Nasal cavity respiratory epithelium epithelial cell of viscerocranial mucosa (primary cell): ENCODE measurements at places on chromosomes 11 and 22. TPM values are rescaled to one million over a fixed set of nuclear protein-coding genes. Genes with fewer than 3 reads are reported as not detected.

DKK3 gene
- total RNA-seq: 85.4 and 410 TPM in 2 replicates

CD3G gene
- not detected in 2 replicates for total RNA-seq

TRIM5 gene
- 31.1 and 36.0 TPM in 2 replicates for total RNA-seq

FADS1 gene
- total RNA-seq: 45.5 and 45.8 TPM in 2 replicates

SLC16A8 gene
- total RNA-seq: 0.07 and 0.34 TPM in 2 replicates

GLYATL2 gene
- under 0.01 and 0.07 TPM in 2 replicates for total RNA-seq

CCDC15 gene
- total RNA-seq: 1.00 and 3.1 TPM in 2 replicates

ANGPTL5 gene
- total RNA-seq: not detected in 2 replicates

TMPRSS6 gene
- not detected in 2 replicates for total RNA-seq

MUC6 gene
- total RNA-seq: not detected in 2 replicates

B3GAT1 gene
- under 0.01 TPM in 1 of 2 replicates, not detected in the other for total RNA-seq

CELSR1 gene
- total RNA-seq: 52.3 and 303 TPM in 2 replicates

SMIM38 gene
- total RNA-seq: 0.21 and 0.68 TPM in 2 replicates

ISX gene
- not detected in 2 replicates for total RNA-seq

GAL gene
- 0.28 and 1.4 TPM in 2 replicates for total RNA-seq

BTBD18 gene
- total RNA-seq: not detected in 2 replicates

C11orf97 gene
- not detected in 2 replicates for total RNA-seq

RFPL3 gene
- total RNA-seq: not detected in 2 replicates

YPEL4 gene
- under 0.01 and 0.07 TPM in 2 replicates for total RNA-seq

SHISAL1 gene
- under 0.01 and 0.57 TPM in 2 replicates for total RNA-seq

SLCO2B1 gene
- not detected in 2 replicates for total RNA-seq

HSPB2 gene
- total RNA-seq: not detected in 2 replicates

MS4A7 gene
- total RNA-seq: not detected in 2 replicates

RFPL1 gene
- not detected in 2 replicates for total RNA-seq

CRYBB2 gene
- total RNA-seq: not detected in 2 replicates

SHANK3 gene
- 1.4 and 6.3 TPM in 2 replicates for total RNA-seq

C11orf86 gene
- total RNA-seq: not detected in 2 replicates

OR6T1 gene
- total RNA-seq: under 0.01 TPM in 1 of 2 replicates, not detected in the other

MS4A6E gene
- not detected in 2 replicates for total RNA-seq

GRAP2 gene
- not detected in 2 replicates for total RNA-seq

ARHGEF17 gene
- total RNA-seq: 3.8 and 13.0 TPM in 2 replicates

OR52E6 gene
- total RNA-seq: not detected in 2 replicates

BRSK2 gene
- total RNA-seq: under 0.01 and 1.00 TPM in 2 replicates

RPS25 gene
- total RNA-seq: 857 and 1,469 TPM in 2 replicates

SORL1 gene
- 31.8 and 34.2 TPM in 2 replicates for total RNA-seq

USH1C gene
- total RNA-seq: not detected in 2 replicates

DERL3 gene
- total RNA-seq: under 0.01 and 0.07 TPM in 2 replicates

APOA5 gene
- not detected in 2 replicates for total RNA-seq

APOC3 gene
- not detected in 2 replicates for total RNA-seq

OR52A1 gene
- not detected in 2 replicates for total RNA-seq

MOGAT2 gene
- 0.07 TPM in 1 of 2 replicates, not detected in the other for total RNA-seq

CHST1 gene
- total RNA-seq: 0.14 and 1.7 TPM in 2 replicates
